ENCODE measurements at places on chromosomes 11 and 22.

GRCh38 chr11:134226806-134227325, 2.4 kb downstream of the VPS26B start:
- DNase-seq, result no peak

GRCh38 chr11:16737818-16738192, 642 bp upstream of the C11orf58 start:
- no peak for DNase-seq

DNA sequence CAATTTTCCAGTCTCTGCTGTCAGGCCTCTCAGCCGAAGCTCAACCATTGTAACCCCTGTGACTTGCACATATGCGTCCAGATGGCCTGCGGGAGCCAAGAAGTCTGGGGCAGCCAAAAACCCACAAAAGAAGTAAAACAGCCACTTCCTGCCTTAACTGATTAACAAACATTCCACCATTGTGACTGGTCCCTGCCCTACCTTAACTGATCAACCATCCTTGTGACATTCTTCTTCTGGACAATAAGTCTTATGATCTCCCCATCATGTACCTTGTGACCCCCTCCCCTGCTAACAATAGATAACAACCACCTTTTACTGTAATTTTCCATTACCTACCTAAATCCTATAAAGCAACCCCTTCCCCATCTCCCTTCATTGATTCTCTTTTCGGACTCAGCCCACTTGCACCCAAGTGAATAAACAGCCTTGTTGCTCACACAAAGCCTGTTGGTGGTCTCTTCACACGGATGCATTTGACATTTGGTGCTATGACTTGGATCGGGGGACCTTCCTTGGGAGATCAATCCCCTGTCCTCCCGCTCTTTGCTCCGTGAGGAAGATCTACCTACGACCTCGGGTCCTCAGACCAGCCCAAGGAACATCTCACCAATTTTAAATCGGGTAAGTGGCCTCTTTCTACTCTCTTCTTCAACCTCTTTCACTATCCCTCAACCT, 1.3 kb upstream of the NDUFC2 start:
- no peak for DNase-seq

DNA sequence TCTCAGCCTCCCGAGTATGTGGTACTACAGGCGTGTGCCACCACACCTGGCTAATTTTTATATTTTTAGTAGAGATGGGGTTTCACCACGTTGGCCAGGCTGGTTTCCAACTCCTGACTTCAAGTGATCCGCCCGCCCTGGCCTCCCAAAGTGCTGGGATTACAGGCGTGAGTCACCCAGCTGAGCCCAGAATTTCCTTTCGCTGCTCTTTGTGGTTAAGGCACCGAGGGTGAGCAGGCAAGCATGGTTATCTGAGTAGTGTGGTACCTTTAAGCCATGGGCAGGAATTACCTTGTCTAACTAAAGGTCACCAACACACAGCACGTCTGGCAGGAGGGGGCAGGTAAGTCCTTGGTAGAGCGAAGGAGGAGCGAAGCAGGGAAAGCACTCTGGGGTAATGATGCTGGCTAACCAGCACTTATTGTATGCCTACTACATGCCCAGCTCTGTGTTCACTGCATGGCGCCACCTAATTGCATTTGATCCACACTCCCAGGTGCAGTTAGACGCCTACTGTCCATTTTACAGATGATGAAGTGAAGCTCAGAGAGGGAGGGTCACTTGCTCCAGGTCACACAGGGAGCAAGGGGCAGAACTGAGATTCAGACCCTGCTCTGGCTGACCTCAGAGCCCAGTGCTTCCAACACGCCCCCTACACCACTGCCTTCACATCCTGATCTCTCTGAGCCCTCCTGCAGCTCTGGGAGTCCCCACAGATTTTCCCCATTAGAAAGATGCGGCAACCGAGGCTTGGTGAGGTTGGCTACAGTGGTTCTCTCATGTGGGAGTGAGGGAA, 45.7 kb downstream of the TRIOBP start:
- DNase-seq, result no peak

- no peak for DNase-seq
Observed at GRCh38 chr11:1832920-1833295, 1.9 kb upstream of the SYT8 start.

DNA sequence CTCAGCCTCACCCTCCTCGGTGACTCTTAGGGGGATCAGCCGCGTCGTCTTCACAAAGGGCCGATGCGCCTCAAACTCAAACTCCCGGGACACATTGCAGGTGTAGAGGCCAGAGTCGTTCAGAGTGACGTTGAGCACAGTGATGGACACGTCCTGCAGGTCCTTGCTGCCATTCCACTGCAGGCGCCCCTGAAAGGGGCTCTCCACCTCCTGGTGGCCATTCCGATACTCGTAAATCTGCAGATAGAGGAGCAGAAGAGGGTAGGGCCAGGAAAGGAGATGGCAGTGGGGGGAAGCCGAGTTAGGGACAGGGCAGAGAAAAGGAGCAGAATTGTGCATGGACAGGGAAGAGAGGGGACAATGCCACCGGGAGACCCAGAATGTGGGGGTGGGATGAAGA, 12.0 kb downstream of the SCN3B start:
- no peak for DNase-seq

- DNase-seq, result no peak
Observed at GRCh38 chr11:57336111-57336666, 497 bp upstream of the SSRP1 start.

- no peak for DNase-seq
Observed at GRCh38 chr11:126336138-126336541, 19.3 kb upstream of the ST3GAL4 start.

DNA sequence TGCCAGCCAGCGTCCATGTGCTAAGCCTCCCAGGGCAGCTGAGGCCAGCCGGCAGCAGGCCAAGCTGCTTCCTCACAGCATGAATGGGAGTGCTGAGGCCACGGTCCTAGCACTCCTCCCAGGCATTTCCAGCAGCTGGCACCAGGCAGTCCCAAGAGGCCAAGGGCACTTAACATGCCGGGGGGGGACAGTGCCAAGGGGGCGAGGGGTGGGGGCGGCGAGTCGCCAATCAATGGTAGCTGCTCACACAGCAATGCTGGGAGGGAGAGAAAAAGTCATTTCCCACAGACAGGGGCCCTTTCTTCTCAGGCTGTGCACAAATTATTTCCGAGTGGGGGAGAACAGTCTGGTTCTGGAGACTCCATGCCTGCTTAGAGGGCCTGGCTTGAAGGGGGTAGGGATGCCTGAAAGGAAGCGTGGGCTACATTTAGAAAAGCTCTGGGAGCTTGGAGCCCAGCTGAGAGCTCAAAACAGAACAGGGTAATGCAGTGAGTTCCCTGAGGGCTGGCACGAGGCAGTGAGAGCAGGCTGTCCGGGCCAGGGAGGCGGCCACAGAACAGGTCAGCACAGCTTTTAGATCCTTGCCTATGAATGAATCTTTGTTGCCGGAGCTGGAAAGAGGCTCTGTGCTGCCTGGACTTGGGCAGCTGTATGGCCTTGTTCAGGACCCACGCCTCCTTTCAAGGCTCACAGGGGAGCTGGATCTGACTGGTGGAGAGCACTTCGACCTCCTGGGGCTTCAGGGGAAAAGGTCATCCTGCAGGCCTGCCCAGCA, 14.4 kb upstream of the TBC1D10A start:
- DNase-seq, result no peak

DNA sequence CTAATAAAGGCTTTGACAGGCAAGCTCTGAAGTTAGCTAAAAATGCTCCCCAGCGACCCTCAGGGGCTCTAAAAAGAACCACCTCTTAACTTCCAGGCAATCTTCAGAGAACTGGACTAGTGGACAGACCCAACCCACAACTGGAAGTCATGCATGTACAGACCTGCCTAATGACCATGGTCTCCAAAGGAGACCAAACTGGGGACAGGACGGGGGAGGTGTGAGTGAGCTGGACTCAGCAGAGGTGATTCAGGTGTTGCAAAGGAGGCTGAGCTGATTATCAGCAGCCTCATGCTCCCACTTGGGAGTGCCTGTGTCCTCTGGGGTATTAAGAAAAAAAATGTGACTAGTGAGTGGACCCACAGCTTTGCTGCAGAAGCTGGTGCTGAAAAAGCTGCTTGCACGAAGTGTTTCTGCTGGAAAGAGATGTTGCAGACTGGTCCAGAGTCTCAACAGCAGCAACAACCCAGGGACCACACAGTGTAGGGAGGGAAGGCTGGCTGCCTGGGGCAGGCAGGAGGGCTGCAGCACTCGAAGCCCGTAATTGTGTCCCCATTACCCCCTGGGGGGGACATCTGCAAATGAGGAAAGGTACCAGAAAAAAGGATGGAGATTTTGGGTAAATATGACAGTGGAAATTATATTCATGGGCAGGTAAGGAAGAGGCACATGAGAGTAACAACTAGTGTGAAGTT, 35.3 kb downstream of the PITPNB start:
- no peak for DNase-seq

DNA sequence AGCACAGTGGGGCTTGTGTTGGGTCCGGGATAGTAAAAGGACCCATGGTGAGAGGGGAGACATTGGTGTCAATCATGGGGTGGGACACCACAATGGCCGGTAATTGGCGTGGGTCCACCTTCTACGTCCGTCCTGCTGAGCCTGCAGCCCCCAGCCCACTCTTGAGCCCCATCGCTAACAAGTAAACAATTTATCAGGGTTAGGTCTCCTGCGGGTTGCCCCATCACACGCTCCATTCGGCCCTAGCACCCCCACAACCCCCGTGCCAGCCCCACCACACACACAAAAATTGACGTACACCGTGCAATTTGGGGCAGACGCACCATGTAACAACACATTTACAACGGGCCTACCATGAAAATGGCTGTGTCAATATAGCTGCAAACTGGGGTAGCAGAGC, 86.5 kb upstream of the HTATIP2 start:
- no peak for DNase-seq

GRCh38 chr11:71248251-71248570, 4.2 kb downstream of the SHANK2 start:
- no peak for DNase-seq

- DNase-seq, result peak; percentile 45
Observed at GRCh38 chr11:9506489-9507276, 45.9 kb downstream of the ZNF143 start.

DNA sequence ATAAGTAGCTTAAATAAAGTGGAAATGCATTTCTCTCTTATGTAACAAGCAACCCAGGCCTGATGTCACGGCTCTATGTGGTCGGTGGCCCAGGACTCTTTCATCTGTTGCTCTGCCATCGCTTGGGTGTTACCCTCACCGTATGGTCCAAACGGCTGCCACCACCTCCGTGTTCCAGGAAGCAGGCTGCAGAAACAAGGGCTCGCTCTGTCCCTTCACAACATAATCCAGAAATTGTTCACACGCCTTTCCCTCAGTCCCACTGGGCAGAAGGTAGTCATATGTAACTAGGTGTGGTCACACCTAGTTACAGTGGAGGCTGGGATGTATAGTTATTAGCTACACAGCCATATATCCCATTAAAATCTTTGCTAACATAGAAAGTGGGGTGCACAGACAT, 421.0 kb downstream of the SOX6 start:
- DNase-seq, result no peak

GRCh38 chr11:129828301-129828836, 12.7 kb downstream of the TMEM45B start:
- no peak for DNase-seq
